ENCODE measurements at places on chromosomes 7 and 10.

- DNase-seq = peak; percentile 86
Measured at GRCh38 chr10:77837248-77837924, 89.2 kb downstream of the DLG5 start.

DNA sequence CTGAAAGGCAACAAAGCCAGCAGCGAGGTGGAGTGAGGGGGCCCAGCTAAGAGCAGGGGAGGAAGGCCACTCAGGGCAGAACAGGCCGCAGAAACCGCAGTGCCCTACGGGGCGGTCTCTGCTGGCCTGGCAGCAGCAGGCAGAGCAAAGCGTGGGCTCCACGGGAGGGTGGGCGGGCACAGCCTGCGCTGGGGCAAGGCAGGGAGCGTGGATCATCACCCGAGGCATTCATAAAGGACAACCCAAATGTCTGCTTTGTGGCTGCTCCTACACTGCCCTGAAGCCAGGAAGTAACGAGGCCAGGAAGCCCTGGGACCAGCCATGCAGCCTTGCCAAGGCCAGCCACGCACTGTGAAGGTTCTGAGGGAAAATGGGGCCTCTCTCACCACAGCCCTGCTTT, 127.5 kb downstream of the MAD1L1 start:
- no peak for DNase-seq

GRCh38 chr7:32415519-32415918, 74.7 kb downstream of the LSM5 start:
- no peak for DNase-seq

DNA sequence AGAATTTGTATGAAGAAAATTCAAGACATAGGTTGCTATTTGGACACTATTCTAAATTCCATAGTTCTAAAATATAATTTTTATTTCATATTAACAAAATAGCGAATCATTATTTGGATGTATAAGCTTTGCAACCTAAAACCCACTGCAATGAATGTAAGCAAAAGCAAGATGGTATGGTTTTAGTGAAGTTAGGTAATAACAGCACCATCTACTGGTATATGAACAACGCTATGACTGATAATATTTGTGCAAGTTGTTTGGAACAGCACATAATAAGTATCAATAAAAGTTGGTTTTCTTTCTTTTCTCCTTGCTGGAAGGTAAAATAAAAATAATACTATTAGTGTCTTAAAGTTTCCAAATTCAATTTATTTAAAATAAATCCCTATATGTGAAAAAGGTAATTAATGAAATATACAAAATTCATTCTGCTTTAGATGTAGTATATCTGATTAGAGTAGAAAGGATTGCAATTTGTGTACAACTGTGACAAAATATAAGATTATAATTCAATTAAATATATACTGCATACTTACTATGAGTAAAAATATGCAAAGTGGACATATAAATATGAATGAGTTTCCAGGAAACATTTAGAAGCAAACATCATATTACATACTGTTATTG, 79.0 kb upstream of the LSM8 start:
- peak; percentile 26 for DNase-seq

GRCh38 chr10:60570896-60571295, 181.2 kb upstream of the ANK3 start:
- DNase-seq = no peak

- DNase-seq = no peak
Measured at GRCh38 chr10:75117995-75118394, 6.5 kb downstream of the SAMD8 start.

DNA sequence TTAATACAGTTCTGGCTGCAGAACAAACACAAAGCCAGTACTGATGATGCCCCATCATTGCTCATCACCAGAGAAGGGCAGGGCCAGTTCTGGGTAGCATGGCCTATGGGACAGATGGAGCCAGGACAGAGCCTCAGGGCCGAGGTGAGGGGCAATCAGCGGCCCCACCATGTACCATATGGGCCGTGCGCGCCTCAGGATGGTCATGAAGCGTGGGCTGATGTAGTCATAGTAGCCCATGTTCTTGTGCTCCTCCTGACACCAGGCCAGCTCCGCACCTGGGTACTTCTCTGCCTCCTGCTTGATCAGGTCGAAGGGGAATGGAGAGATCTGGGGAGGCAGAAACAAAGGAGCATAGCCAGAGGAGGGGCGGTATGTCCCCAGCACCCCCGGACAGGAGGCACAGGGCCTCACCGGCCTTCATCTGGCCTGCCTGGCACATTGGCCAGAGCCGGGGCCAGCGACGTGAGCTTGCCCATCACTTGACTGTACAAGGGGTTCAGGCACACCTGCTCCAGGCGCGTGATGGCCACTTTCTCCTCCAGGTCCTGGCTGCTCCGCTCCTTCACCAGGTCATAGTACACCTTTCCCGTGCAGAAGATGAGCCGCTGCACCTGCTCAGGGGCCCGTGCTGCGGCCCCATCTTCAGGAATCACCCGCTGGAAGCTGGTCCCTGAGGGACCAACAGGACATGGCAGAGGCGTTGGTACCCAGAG, 26.1 kb downstream of the OGDHL start:
- no peak for DNase-seq

DNA sequence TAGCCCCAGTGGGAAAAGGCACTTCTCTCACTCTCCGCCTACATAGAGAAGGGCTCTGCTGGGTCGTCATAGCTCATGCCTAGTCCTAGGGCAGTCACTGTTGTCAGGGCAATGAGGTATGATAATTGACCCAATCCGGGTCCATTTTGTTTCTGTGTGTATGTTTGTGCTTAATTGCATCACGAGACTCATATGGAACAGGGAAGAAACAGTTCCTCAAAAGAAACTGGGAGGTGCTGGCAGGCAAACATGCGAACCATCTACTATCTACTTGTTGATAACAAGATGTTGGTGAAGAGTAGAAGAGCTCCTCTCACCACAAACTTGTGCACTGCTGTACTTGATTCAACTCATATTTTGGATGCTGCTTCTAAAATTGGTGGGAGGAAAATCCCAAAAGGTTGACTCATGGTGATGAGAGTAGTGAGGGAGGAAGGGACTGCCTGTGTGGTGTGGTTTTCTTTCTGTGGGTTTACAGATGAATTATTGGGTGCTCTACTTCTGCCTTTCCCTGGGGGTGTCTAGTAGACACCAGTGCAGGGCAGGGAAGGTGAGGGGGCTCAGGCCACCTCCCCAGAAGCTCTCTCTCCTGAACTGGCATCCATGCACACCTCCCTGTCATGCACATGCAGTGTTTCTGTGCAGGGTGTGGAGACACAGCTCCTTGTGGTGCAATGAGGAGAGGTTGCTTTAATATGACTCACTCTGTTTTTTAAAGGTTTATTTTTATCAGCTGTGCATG, 29.4 kb downstream of the LSMEM1 start:
- DNase-seq = no peak

- no peak for DNase-seq
Measured at GRCh38 chr10:119775529-119775928, 49.7 kb downstream of the INPP5F start.

- DNase-seq = no peak
Measured at GRCh38 chr10:112585126-112585525, 138.1 kb downstream of the VTI1A start.

- DNase-seq = no peak
Measured at GRCh38 chr10:106082865-106083264, 1081.6 kb downstream of the SORCS1 start.

- no peak for DNase-seq
Measured at GRCh38 chr7:80671744-80672143, 33.3 kb downstream of the CD36 start.

GRCh38 chr7:18457832-18458231, 37.7 kb upstream of the HDAC9 start:
- DNase-seq = no peak

DNA sequence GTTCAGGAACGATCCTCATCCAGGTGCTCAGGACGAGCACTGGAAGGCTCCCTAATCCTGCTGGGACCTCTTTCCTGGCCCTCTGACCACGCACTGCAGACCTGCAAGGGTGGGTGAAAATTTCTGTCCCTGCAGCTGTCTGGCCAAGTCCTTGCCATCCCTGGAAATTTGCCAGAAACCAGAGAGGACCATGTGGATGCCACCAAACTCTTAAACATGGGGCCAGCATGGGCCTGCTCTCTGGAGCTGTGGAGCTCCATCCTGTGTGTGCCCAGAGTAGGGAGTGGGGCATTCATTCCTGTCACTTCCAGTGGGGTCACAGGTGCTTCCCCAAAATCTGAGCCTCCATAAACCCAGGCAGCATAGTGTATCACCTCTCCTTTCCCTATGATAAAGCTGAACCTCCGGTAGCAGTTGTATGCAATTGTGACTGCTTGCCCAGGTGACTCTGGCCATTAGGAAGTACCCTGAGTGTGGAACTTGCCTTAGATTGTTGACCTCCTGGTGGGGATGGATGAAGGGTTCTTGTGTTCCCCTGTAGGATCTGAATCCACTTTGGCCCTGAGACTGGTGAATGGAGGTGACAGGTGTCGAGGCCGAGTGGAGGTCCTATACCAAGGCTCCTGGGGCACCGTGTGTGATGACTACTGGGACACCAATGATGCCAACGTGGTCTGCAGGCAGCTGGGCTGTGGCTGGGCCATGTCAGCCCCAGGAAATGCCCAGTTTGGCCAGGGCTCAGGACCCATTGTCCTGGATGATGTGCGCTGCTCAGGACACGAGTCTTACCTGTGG, 57.1 kb downstream of the DMBT1 start:
- DNase-seq = no peak

All from iPS-NIHi11 (cell line).